ENCODE measurements at places on chromosomes 5 and 9. TPM values are rescaled to one million over a fixed set of nuclear protein-coding genes. Genes with fewer than 3 reads are reported as not detected.

Gene KIF4B
- not detected for total RNA-seq

Gene TMEFF1
- total RNA-seq = 0.42 TPM

Gene SGCD
- 3.9 TPM for total RNA-seq

Gene LCN9
- total RNA-seq = not detected

Gene CDC20B
- total RNA-seq = not detected

Gene TMEM174
- total RNA-seq = not detected

Gene RLN2
- total RNA-seq = not detected

Gene SIMC1
- 11.5 TPM for total RNA-seq

Gene CATSPER3
- 0.61 TPM for total RNA-seq

Gene FRRS1L
- total RNA-seq = 0.32 TPM

Gene PCDHGB4
- total RNA-seq = 3.2 TPM

Gene UGT3A1
- total RNA-seq = not detected

Gene IFNA2
- total RNA-seq = not detected

Gene PCDHB3
- total RNA-seq = 3.6 TPM

Gene DOK3
- total RNA-seq = 22.6 TPM

Gene EDIL3
- 3.7 TPM for total RNA-seq

Gene IL3
- not detected for total RNA-seq

Gene WHRN
- 5.5 TPM for total RNA-seq

Gene STPG3
- total RNA-seq = not detected

Gene HAVCR2
- 14.9 TPM for total RNA-seq

Gene DRD1
- total RNA-seq = 1.1 TPM

Gene ATP6V0E1
- 319 TPM for total RNA-seq

Gene CACNA1B
- not detected for total RNA-seq

All from mesenteric fat pad (tissue), 1 donor.